ENCODE measurements at places on chromosomes 1 and 21. TPM values are rescaled to one million over a fixed set of nuclear protein-coding genes. Genes with fewer than 3 reads are reported as not detected.

OPRD1 gene
- 3.6 TPM for total RNA-seq

TMEM269 gene
- 0.45 TPM for total RNA-seq

DNA sequence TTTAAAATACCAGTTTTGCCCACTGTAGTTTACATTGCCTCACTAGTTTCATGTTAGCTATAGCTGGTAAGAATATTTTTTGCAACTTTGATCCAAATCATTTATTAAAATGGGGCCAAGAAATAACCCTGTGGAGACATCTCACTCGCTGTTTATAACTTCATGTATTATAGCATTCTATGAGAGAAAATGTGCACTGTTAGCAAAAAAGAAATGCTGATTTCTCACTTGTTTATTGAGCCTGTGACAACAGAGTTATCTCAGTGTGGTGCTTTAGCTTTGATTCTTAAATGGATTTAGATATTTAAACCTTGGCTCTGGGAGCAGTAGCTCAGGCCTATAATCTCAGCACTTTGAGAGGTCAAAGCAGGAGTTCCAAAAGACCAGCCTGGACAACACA, 127.9 kb downstream of the PIK3R3 start:
- DNase-seq: no peak
- H3K36me3 ChIP-seq: peaks cover 3% of the 10 kb centered on the region
- H3K4me3 ChIP-seq: no peak overlapping the region
- H3K27me3 ChIP-seq: no peaks in the 10 kb centered on the region
- H3K27ac ChIP-seq: no peak overlapping the region

MRPL39 gene
- 50.5 TPM for total RNA-seq

KCNK2 gene
- 0.07 TPM for total RNA-seq

DNA sequence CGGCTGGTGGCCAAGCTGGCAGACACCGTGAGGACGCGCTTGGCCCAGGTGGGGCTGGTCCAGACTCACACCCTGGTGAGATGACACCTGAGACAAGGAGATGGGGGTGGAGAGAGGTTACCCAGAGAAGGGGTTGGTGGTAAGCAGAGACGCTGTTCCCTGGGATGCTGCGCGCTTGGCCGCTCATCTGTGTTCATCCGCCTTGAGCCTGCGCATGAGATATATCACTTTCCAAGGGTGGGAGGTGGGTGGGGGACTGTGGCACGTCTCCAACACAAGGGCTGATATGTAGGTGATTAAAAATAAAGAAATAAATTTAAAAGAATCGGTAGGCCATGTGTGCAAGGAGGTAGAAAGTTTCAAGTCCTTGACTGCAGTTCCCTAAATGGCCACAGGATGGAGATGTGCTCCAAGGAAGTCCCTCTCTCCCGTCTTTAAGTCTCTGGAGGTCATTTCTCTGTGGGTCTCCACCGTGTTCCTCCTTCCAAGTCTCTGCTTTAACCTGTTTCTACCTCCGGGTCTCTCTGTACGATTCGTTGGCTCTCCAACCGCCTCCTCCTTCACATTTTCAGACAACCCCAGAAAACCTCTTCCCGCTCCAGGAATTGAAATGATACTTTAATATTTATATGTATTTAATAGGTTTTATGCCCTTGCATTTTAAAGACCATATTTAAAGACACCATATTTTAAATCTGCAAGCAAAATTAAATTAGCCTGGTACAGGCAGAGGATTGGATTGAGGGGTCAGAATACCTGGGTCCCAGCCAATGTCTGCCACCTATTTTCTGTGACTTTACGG, 4.5 kb downstream of the TTC24 start:
- H3K4me3 ChIP-seq: peak overlapping the region; percentile 41
- no peaks in the 10 kb centered on the region for H3K27me3 ChIP-seq
- no peak overlapping the region for H3K27ac ChIP-seq

KCNQ4 gene
- total RNA-seq: 3.0 TPM

OLFM3 gene
- 0.31 TPM for total RNA-seq

DNA sequence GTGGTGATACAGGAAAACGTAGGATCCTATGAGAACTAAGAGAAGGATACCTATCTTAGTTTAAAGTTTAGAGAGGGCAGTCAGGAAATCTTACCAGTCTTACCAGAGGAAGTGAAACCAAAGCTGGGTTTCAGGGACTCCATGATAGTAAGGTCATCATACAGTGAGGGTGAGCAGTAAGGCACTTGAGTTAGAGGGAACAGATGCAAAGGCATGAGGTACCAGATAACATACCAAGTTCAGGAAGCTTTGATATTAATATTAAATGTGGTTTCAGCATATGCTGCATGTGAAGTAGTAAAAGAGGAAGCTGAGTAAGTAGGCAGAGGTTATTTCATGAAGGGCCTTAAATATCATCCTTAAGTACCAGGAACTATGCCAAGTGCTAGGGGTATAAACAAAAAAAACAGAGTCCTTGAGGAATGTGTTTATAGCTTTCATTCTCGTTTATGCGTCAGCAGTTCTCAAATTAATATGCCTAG, 16.9 kb downstream of the ATG4C start:
- no peak overlapping the region for H3K27ac ChIP-seq
- no peaks in the 10 kb centered on the region for H3K27me3 ChIP-seq
- no peaks in the 10 kb centered on the region for H3K4me1 ChIP-seq

KRTAP10-3 gene
- not detected for total RNA-seq

DNA sequence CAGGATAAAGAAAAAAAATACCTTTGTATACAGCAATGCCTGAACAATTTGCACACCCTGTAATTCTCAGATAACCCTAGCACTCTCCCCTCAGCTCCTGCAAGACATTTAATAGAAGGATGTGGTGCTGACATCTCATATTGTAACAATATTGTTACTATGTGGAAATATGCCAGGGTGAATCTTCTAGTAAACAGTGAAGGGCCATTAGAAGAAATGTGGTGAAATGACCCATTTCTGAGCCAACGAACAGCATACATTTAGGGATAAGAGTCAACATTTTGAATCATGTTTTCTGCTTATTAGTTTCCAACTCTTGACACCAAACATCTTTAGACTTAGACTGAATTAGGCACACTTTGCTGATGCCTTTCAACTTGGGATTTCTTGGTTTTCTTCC, 188.2 kb downstream of the KAZN start:
- H3K27me3 ChIP-seq: no peaks in the 10 kb centered on the region
- H3K36me3 ChIP-seq: no peaks in the 10 kb centered on the region
- no peak overlapping the region for H3K27ac ChIP-seq
- H3K4me3 ChIP-seq: no peak overlapping the region

- peaks cover 33% of the 10 kb centered on the region for H3K4me1 ChIP-seq
- H3K4me3 ChIP-seq: no peak overlapping the region
- no peaks in the 10 kb centered on the region for H3K27me3 ChIP-seq
- DNase-seq: peak; percentile 24
- 0 out of 2 replicates have a peak overlapping the region, but pooled peaks have one; percentile 16 for H3K27ac ChIP-seq
Observed at GRCh38 chr1:226447932-226448665, 40.2 kb upstream of the PARP1 start.

GPR89B gene
- 27.7 TPM for total RNA-seq

DNA sequence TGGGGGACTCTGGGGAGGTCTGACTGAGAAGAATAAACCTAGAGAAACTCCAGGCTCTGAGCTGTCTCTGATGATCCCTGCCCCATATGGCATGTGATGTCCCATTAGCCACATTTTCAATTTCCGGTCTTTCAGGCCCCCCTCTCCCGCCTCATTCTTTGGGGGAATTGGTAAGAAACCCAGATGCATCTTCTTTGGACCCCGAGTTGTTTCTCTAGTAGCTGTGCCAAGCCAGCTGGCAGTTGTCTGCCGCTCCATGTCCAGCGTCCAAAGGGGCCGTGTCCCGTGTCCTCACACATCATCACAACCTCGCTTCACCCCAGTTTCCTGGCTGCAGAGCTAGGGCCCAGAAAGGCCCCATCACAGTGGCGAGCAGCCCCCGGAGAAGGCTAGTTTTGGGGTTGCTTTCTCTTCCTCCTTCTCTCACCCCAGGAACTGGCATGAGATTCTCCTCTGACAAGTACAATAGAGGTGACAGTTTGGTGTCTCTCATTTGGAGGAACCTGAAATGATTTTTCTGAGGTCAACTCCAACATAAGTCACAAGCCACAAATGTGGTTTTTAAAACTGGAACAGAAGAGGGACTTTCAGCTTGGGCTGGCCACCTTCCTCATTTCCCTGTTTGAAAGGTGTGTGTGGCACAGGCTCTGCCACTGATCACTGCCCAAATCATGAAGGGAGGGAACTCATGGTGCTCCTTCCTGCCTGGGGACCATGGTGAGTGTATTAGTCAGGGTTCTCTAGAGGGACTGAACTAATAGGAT, 6.4 kb upstream of the GPR157 start:
- no peak overlapping the region for H3K27ac ChIP-seq
- no peaks in the 10 kb centered on the region for H3K27me3 ChIP-seq
- no peaks in the 10 kb centered on the region for H3K4me1 ChIP-seq
- H3K4me3 ChIP-seq: no peak overlapping the region

DNA sequence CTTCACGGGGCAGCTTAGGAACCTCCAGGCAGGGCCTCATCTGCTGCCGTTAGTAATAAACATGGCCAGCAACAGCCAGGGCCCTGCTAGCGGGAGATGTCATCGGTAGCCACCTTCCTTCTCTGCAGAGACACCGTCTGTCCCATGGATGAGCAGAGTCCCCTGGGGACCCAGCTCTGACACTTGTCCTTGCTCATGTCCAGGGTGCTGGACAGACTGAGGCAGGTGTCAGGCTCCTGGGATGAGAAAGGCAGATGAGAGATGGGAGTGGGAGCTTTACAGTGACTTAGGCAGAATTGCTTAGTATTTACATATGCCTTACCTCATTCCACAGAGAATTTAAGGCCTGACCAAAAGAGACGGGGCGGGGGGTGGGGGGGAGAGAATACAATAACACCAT, 25.0 kb downstream of the CAPN2 start:
- H3K4me1 ChIP-seq: peaks cover 27% of the 10 kb centered on the region
- H3K27me3 ChIP-seq: peaks cover 15% of the 10 kb centered on the region

DNA sequence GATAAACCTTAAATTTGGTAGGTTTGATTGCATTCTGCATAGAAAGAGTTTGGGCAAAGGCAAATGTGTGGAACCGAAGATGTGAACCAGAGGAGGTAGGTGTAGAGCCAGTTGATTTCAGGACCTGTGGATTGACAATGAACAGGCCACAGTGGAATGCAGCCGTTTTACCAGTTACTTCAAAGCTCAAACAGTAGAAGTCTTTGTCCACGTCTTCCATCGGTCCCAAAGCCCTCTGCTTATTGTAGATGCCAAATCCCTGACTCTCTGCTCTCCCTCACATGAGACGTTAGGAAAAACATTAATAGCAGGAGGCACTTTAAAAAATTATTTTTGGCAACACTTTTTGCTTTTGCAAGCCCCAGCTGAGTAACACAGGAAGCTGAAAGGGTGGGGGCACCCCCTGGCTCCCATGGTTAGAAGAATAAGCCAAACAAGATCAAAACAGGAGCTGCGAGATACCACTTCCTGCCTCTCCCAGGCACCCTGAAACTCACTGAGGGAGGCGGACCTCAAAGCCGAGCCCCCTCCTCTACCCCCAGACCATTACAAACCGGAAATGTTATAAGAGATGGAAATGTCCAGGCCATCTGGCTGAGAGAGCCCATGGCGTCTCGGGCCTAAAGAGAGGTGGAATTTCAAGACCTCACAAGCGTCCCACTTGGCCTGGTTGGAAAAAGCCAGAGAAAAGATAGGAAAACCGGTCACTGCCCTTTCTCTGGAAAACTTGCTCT, 13.5 kb downstream of the TRAF3IP3 start:
- H3K4me1 ChIP-seq: peaks cover 8% of the 10 kb centered on the region
- no peaks in the 10 kb centered on the region for H3K27me3 ChIP-seq
- no peak overlapping the region for H3K4me3 ChIP-seq
- no peak overlapping the region for H3K27ac ChIP-seq
- DNase-seq: no peak

FCRL4 gene
- total RNA-seq: not detected

DNA sequence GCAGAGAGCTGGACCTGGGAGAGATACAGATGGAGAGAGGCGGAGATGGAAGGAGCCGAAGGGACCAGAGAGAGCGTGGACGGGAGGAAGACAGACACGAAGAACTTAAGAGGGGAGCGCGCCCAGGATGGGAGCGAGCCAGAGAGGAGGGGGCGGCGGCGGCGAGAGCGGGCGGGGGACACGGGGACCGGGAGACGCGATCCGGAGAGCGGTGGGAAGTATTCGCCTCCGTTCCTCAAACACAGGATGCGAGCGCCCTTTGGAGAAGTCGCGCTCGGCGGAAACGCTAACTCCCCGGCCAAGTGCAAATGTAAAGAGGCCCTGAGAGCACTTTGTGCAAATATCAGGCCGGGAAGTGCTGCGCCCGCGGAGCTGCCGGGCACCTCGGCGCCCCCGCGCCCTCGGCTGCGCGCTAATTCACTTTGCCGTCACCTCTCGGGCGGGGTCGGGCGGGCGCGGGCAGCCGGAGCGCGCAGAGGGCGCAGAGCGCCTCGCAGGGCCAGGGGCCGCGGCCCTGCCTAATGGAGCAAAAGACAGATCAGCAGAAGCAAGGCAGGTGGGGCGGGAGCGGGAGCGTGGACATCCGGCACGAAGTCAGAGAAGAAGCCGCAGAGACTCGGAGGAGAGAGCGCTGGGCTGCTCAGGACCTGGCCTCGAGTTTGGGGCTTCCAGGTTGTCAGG, 281.2 kb downstream of the RRAGC start:
- peaks cover 29% of the 10 kb centered on the region for H3K4me1 ChIP-seq
- H3K36me3 ChIP-seq: no peaks in the 10 kb centered on the region
- H3K4me3 ChIP-seq: peak overlapping the region; percentile 56
- H3K27ac ChIP-seq: no peak overlapping the region
- DNase-seq: peak; percentile 75

DNA sequence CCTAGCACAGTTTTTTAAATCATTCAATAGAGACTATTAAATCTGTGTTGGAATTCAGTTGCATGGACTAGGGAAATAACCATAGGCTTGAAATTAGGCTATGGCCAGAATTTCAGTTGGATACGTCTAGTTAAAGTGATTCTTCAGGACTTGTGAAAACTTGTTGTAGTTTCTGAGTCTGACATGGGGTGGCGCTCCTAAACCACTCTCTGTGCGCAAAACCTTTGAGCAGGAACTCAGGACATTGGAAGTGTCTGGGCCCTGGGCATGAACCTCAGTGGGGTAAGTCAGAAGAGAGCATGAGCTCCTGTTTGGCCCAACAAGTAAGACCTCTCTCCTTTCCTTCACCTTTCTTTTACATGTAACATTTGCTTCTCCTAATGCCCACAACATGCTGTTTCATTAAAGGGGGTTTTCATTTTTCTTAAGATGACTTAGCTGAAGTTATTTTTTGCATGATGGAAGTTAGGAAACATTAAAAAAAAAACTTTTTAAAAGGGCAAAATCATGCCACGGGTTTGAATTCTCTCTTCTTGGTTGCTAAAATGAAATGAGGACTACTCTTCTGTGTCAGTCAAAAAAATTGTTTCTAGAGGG, 17.1 kb upstream of the CCDC190 start:
- DNase-seq: peak; percentile 85
- no peak overlapping the region for H3K4me3 ChIP-seq
- H3K27ac ChIP-seq: no peak overlapping the region
- H3K27me3 ChIP-seq: no peaks in the 10 kb centered on the region

- H3K27me3 ChIP-seq: no peaks in the 10 kb centered on the region
- no peak overlapping the region for H3K27ac ChIP-seq
- no peaks in the 10 kb centered on the region for H3K4me1 ChIP-seq
- H3K4me3 ChIP-seq: no peak overlapping the region
- no peak for DNase-seq
- H3K36me3 ChIP-seq: peaks cover 21% of the 10 kb centered on the region
Observed at GRCh38 chr1:179888071-179888470, 6.0 kb downstream of the TOR1AIP1 start.

GRCh38 chr1:94240822-94241221, 3.4 kb upstream of the ARHGAP29 start:
- no peak overlapping the region for H3K27ac ChIP-seq
- H3K4me3 ChIP-seq: no peak overlapping the region
- peaks cover 9% of the 10 kb centered on the region for H3K4me1 ChIP-seq
- H3K36me3 ChIP-seq: no peaks in the 10 kb centered on the region
- peaks cover 72% of the 10 kb centered on the region for H3K27me3 ChIP-seq
